ENCODE measurements at places on chromosomes 1 and 21. TPM values are rescaled to one million over a fixed set of nuclear protein-coding genes. Genes with fewer than 3 reads are reported as not detected.

The TNNT2 gene
- total RNA-seq = 0.39 TPM

The CSF3R gene
- not detected for total RNA-seq

The PADI4 gene
- total RNA-seq = not detected

The PLXNA2 gene
- total RNA-seq = 2.0 TPM

The PLA2G5 gene
- total RNA-seq = not detected

The CYP4X1 gene
- not detected for total RNA-seq

The EXO1 gene
- 24.2 TPM for total RNA-seq

The FAM229A gene
- 4.2 TPM for total RNA-seq

The ITPKB gene
- 2.7 TPM for total RNA-seq

The UMODL1 gene
- not detected for total RNA-seq

The TGFB2 gene
- 14.0 TPM for total RNA-seq

The AIRE gene
- total RNA-seq = not detected

The PRKAA2 gene
- 1.9 TPM for total RNA-seq

The KCTD3 gene
- total RNA-seq = 32.6 TPM

The C1orf56 gene
- total RNA-seq = 8.6 TPM

The CRP gene
- not detected for total RNA-seq

The PEX11B gene
- total RNA-seq = 29.3 TPM

The C1QB gene
- total RNA-seq = not detected

The CNIH3 gene
- total RNA-seq = 0.55 TPM

The TMEM183A gene
- total RNA-seq = 52.3 TPM

The ICOSLG gene
- 3.9 TPM for total RNA-seq

The FAM20B gene
- 15.9 TPM for total RNA-seq

The LCE4A gene
- not detected for total RNA-seq

The KCNK2 gene
- total RNA-seq = not detected

The CFAP141 gene
- not detected for total RNA-seq

The HRNR gene
- not detected for total RNA-seq

The ZMYND12 gene
- 0.37 TPM for total RNA-seq

The AMY1A gene
- total RNA-seq = not detected

The YOD1 gene
- 6.9 TPM for total RNA-seq

The LCE3D gene
- 2.4 TPM for total RNA-seq

The TSPEAR gene
- not detected for total RNA-seq

The GJA4 gene
- total RNA-seq = not detected

The PDPN gene
- total RNA-seq = not detected

The CAPZA1 gene
- total RNA-seq = 56.1 TPM

The SERTAD4 gene
- total RNA-seq = 0.46 TPM

The ZNF683 gene
- total RNA-seq = not detected

The ARMH1 gene
- total RNA-seq = 0.54 TPM

The MYOG gene
- not detected for total RNA-seq

The TAS1R1 gene
- not detected for total RNA-seq

The B3GALT5 gene
- 0.19 TPM for total RNA-seq

The TEKT2 gene
- total RNA-seq = not detected

The ARHGAP29 gene
- 16.5 TPM for total RNA-seq

The GJA5 gene
- 0.05 TPM for total RNA-seq

The CASQ2 gene
- total RNA-seq = not detected

The PLEKHA6 gene
- 37.8 TPM for total RNA-seq

The LEFTY2 gene
- total RNA-seq = not detected

The CELA3A gene
- total RNA-seq = not detected

The RGS8 gene
- not detected for total RNA-seq

The AMIGO1 gene
- 1.2 TPM for total RNA-seq

The ZYG11B gene
- total RNA-seq = 5.2 TPM

The CFHR1 gene
- not detected for total RNA-seq

The OR14K1 gene
- not detected for total RNA-seq

The MAEL gene
- not detected for total RNA-seq

The HDGF gene
- 425 TPM for total RNA-seq

The SRGAP2 gene
- total RNA-seq = 25.2 TPM

The FALEC gene
- total RNA-seq = not detected

The CELA2B gene
- not detected for total RNA-seq

The TMEM125 gene
- not detected for total RNA-seq

The CCDC185 gene
- not detected for total RNA-seq

All from A549 treated with GW870086 at 1 μM for 4 hours (cell line).